Upper lobe of right lung (tissue), 1 donor: ENCODE measurements at places on chromosomes 6 and 20. TPM values are rescaled to one million over a fixed set of nuclear protein-coding genes. Genes with fewer than 3 reads are reported as not detected.

Gene SLC29A1
- 59.8 TPM for total RNA-seq

Gene PNISR
- 111 TPM for total RNA-seq

Gene GINS1
- total RNA-seq, result 0.55 TPM

Gene RNF5
- 44.6 TPM for total RNA-seq

DNA sequence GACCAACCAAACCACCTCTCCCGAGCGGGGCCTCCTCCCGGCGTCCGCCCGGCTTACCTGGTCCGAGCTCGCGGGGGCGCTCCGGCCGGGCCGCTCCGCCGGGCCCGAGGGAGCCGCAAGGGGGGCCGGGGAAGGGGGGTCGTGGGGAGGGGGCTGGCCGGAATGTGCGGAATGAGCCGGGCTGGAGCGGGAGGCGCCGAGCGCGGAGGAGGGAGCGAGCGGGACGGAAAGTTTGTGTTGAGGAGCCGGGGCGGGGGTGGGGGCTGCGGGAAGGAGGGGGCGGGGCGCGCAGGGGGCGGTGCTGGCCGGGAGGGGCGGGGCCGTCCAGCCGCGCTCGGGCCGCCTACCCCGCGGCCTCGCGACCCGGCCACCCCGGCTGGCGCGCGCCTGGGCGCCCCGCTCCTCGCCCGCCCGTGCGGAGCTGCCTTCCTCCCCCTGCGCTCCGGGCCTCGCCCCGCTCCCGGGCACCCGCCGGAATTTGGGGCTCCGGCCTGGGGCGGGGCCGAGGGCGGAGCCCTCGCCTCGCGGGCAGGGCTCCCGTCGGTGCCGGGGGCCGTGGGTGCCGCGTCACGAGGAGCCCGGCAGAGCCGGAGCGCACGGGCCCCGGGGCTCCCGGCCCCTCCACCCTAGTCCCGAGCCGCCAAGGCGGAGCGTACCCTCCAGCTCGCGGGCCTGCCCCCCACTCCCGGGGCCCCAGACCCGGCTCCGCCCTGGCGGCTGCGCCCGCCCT is at the start of gene TEAD3:
TSS of gene TEAD3 (minus strand) at position 239 of the 730 bp plus-strand sequence.
- no peaks in the 10 kb centered on the region for H3K36me3 ChIP-seq
- H3K27me3 ChIP-seq, result peaks cover 4% of the 10 kb centered on the region
- H3K27ac ChIP-seq, result peak within 1 kb of the TSS; percentile 94

GRCh38 chr6:3138341-3138740 is 19.0 kb downstream of the TUBB2A start:
- H3K27ac ChIP-seq, result no peak overlapping the region
- H3K4me3 ChIP-seq, result no peak overlapping the region
- peaks cover 3% of the 10 kb centered on the region for H3K36me3 ChIP-seq
- H3K4me1 ChIP-seq, result peaks cover 9% of the 10 kb centered on the region

GRCh38 chr6:5814116-5814515 is 192.6 kb downstream of the NRN1 start:
- H3K4me3 ChIP-seq, result no peak overlapping the region
- no peak for DNase-seq
- H3K36me3 ChIP-seq, result no peaks in the 10 kb centered on the region
- H3K27me3 ChIP-seq, result no peaks in the 10 kb centered on the region

DNA sequence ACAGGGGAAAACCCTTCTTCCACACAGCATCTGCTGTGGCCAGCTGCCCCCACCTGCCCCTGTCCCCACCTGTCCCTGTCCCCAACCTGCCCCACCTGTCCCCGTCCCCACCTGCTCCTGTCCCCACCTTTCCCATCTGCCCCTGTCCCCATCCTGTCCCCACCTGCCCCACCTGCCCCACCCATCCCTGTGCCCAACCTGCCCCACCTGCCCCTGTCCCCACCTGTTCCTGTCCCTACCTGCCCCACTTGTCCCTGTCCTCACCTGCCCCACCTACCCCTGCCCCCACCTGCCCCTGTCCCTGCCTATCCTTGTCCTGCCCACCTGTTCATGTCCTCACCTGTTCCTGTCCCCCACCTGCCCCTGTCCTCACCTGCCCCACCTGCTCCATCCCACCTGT is 6.4 kb upstream of the MYT1 start:
- H3K4me3 ChIP-seq, result no peak overlapping the region
- H3K27ac ChIP-seq, result no peak overlapping the region
- peaks cover 39% of the 10 kb centered on the region for H3K27me3 ChIP-seq
- no peaks in the 10 kb centered on the region for H3K36me3 ChIP-seq
- H3K4me1 ChIP-seq, result no peaks in the 10 kb centered on the region
- DNase-seq, result no peak

DNA sequence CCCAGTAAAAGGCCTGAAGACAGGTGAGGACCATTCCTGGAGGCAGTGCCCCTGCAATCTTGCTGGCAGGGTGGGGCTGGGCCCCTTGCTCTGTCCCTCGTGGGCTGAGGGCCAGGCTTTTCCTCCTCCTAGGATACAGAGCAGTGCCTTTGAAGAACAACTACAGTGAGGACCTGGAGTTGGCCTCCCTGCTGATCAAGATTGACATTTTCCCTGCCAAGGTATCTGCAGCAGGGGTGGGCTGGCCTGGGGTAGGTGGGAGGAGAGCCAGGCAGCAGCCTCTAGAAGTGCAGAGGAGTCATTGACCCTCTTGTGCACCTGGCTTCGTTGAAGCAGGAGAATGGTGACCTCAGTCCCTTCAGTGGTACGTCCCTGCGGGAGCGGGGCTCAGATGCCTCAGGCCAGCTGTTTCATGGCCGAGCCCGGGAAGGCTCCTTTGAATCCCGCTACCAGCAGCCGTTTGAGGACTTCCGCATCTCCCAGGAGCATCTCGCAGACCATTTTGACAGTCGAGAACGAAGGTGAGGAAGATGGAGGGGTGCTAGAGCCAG is 36.5 kb downstream of the PLCG1 start:
- H3K36me3 ChIP-seq, result peaks cover 71% of the 10 kb centered on the region
- peak; percentile 62 for DNase-seq
- peaks cover 36% of the 10 kb centered on the region for H3K4me1 ChIP-seq
- no peaks in the 10 kb centered on the region for H3K27me3 ChIP-seq
- no peak overlapping the region for H3K4me3 ChIP-seq
